ENCODE measurements at places on chromosomes 12 and 14.

DNA sequence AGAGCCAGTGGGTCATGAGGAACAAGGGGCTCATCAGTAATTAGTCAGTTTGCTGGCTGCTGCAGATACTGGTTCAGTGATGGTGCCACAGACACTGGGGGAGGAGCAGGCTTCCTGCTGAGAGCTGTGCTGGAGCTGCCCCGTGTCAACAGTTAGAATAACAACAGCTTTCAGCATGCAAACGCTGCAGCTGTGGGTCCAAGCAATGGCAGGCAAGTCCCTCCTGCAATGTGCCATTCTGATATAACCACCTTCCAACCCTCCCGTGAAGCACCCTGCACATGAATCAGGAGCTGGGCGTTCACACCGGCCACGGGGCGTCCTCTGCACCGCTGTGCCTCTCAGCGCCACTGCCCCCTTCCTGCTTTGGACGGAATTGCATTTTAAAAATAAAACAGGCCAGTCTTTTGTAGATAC, 258.4 kb upstream of the SFSWAP start:
- peak; percentile 35 for DNase-seq

- DNase-seq, result no peak
These were observed 66.3 kb upstream of the EEA1 start for GRCh38 chr12:92995258-92995903.

- no peak for DNase-seq
These were observed 21.3 kb upstream of the SERPINA6 start for GRCh38 chr14:94344389-94344788.

DNA sequence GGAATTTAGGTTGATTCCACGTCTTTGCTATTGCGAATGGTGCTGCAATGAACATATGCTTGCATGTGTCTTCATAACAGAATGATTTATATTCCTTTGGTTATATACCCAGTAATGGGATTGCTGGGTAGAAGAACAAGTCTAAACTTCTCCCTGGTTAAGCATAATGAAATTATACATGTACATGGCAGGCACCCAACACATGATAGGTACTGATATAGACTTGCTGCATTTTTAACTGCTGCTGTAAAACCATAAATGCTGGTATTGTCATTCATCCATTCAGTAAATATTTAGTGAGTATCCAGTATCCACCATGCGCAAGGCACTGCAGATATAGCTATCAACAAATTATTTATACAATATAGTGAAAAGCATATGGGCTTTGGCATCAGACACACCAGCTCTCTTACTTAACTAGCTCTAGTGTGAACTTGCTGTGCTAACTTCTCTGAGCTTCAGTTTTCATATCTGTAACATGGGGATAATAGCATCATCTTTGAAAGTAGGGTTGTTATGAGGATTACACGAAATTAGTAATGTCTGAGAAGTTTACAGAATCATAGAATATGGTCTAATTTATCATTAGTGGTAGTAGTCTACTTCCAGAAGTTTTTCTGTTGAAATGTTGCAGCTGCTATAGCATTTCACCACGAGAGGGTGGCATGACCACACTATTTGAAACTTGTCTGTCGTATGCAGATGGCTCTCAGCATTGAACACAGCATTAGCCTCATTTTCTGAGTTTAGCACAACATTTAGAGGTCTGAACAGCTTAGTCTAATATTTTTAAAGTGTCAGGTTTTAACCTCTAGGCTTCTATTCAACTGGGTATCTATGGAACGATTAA, 32.0 kb upstream of the SEL1L start:
- DNase-seq, result peak; percentile 9

DNA sequence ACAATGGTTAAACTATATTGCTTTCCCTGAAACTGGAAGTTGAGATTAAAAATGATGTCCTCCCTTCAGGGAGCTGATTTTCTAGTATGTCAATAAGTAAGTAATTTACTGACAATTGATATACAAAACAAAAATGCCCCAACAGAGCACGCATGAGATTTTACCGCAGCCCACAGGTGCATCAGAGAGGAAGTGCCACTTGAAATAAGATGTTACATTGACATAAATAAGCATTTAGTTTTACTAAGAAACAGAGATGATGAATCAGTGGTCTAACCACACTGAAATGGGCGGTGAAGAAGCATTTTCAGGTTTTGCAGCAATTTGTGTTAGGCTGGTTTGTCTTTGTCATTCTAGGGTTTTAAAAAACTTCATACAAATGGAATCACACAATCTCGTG, 8.8 kb upstream of the CLECL1 start:
- peak; percentile 61 for DNase-seq

- DNase-seq, result no peak
These were observed 67.0 kb downstream of the ARF6 start for GRCh38 chr14:49959822-49960408.

- no peak for DNase-seq
These were observed 167.9 kb downstream of the PRKD1 start for GRCh38 chr14:29759521-29760340.

DNA sequence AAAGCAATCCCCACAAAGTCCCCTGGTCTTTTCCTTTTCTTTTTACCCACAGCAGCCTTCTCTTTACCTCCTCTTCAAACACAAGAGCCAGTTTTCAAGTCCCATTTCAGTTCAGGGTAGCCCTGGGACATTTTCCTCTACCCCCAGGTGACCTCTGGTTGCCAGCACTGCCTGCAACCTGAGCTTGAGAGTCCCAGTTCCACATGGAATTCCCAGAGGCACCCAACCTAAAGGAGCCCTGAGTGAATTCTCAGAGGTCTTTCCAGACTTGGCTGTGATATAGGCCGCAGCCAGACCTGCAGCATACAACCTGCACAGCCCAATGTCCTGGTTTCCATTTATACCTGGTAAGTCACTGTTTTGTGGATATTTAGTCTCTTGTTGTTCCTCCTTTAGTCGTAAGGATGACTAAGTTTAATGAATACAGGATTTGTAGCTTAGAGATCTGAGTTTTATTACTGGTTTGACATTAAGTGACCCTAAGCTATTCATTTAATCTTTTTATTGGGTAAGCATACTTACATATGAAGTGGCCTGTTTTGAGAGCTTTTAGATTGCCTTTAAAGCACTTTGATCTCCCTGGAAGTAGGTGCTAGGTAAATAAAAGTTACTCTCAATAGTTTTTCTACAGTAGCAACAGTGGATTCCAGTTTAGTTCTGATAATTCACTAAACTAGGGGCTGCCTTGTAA, 159.8 kb downstream of the TGFB3 start:
- no peak for DNase-seq

DNA sequence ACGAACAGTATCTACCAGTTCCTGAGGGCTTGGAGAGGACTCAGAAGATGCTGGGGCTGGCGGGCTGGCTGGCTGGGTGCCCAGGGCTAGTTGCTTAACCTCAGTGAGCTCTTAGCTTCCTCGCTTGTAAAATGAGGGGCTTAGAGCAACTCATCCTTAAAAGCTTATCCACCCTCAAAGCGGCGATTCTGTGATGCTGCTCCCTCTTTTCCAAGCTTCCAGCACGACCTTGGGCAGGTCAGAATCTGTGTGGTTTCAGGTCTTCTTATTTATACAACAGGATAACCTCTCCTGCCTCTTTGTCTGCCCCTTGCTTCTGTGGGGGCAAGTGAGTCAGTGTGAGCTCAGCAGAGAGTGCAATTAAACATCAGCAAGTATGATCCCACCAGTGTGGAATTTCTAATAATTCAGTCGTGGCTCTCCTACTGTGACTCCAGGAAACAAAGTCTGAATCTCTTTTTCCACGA, 281.8 kb downstream of the KSR2 start:
- DNase-seq, result no peak

DNA sequence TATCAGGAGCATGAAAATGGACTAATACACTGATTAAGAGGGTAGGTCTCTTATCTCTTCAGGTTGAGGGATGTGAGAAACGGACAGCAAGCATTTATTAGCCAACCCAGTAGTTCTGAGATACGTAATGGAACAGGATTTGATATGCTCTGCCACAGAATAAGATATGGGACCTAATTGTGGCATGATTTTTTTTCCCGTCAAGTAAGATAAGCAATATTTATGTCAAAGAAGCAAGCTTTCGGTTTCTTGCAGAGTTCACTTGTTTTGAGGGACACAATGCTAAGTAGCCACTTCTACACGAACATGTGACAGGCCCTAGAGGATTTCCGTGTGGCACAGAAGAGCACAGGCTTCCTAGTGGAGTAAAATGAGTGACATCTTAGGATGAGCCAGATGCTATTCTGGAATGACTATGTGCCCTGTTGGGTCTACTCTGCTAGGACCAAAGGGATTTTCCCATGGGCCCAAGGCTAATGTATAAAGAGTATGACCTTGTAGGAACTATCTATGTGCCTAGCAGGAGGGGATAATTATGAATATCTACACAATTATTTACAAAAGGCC, 57.9 kb downstream of the SLC38A1 start:
- DNase-seq, result no peak

All from activated naive CD8-positive, alpha-beta T cell treated with anti-CD3 and anti-CD28 coated beads, Interleukin-2, amount 50 U/mL, for 24 hours (primary cell).